ENCODE measurements at places on chromosomes 1 and 21. TPM values are rescaled to one million over a fixed set of nuclear protein-coding genes. Genes with fewer than 3 reads are reported as not detected.

Gene KIF21B
- 1.8 TPM for total RNA-seq

Gene MTARC2
- total RNA-seq, result 8.8 TPM

Gene PADI1
- 1.2 TPM for total RNA-seq

Gene SDHC
- 250 TPM for total RNA-seq

Gene NCF2
- total RNA-seq, result 1.1 TPM

Gene CBS
- total RNA-seq, result 11.2 TPM

Gene LCE2A
- total RNA-seq, result not detected

Gene ATP1A4
- total RNA-seq, result not detected

Gene ROR1
- 8.7 TPM for total RNA-seq

Gene BATF3
- total RNA-seq, result 22.7 TPM

Gene SMPDL3B
- total RNA-seq, result 1.3 TPM

Gene PTAFR
- total RNA-seq, result 0.16 TPM

Gene OR2T2
- not detected for total RNA-seq

Gene MCOLN3
- total RNA-seq, result 3.9 TPM

Gene ANKRD35
- 0.05 TPM for total RNA-seq

Gene MROH9
- not detected for total RNA-seq

Gene KLHDC9
- total RNA-seq, result 1.6 TPM

Gene SEMA4A
- 0.40 TPM for total RNA-seq

Gene KRTAP8-1
- total RNA-seq, result not detected

Gene ATAD3C
- total RNA-seq, result not detected

Gene KMO
- 0.53 TPM for total RNA-seq

Gene ETV3L
- total RNA-seq, result not detected

Gene DNAJC11
- 31.0 TPM for total RNA-seq

Gene RGS8
- total RNA-seq, result not detected

Gene CIART
- 2.2 TPM for total RNA-seq

Gene KPRP
- total RNA-seq, result not detected

Gene AMY2A
- total RNA-seq, result not detected

Gene LEFTY2
- 0.18 TPM for total RNA-seq

Gene UBASH3A
- 0.13 TPM for total RNA-seq

Gene OR6K3
- total RNA-seq, result not detected

Gene F13B
- 0.08 TPM for total RNA-seq

Gene PRAMEF5
- not detected for total RNA-seq

Gene IL24
- 0.25 TPM for total RNA-seq

Gene GPR37L1
- 0.14 TPM for total RNA-seq
